ENCODE measurements at places on chromosomes 16 and 17.

GRCh38 chr17:4675791-4676190 lies 28.1 kb downstream of the PELP1 start:
- no peak for DNase-seq

GRCh38 chr17:51346218-51346982 lies 86.1 kb downstream of the UTP18 start:
- DNase-seq: no peak

GRCh38 chr17:13597723-13598347 lies 3.9 kb downstream of the HS3ST3A1 start:
- DNase-seq: no peak

GRCh38 chr17:9313346-9313745 lies 262.3 kb downstream of the STX8 start:
- no peak for DNase-seq

DNA sequence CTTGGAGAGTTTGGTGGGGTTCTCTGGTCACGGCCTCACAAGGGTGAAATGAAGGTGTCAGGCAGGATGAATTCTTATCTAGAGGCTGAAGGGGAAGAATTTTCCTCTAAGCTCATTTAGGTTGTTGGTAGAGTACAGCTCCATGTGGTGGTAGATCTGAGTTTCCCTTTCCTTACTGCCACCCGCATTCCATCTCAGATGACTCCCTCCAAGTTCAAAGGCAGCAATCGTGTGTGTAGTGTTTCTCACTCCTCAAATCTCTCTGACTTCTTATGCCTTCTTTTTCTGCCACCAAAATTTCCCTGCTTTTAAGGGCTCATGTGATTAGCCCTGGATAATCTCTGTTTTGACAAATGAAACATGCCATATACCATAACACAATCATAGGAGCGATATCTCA lies 135.5 kb upstream of the MYOCD start:
- no peak for DNase-seq

DNA sequence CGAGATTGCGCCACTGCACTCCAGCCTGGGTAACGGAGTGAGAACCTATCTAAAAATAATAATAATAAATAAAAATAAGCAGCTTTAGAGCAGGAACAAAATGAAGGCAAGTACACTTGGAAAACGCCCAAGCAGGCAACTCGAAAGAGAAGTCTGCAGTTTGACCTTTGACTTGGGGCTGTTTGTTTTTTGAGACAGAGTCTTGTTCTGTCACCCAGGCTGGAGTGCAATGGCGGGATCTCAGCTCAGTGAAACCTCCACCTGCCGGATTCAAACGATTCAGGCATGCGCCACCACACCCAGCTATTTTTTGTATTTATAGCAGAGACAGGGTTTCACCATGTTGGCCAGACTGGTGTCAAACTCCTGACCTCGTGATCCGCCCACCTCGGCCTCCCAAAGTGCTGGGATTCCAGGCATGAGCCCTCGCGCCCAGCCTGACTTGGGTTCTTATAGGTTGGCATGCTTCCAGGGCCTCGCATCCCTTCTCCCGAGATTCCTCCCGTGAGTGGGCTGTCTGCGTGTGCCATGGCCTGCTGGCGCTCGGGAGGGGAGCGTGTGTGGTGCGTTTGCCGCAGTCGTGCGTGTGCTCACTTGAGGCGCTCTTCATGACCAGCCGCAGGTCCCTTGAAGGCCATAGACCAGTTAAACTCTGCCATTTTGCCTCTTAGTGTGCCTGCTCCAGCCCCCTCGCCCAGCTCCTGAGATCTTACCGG lies 18.4 kb upstream of the UBE2I start:
- no peak for DNase-seq

DNA sequence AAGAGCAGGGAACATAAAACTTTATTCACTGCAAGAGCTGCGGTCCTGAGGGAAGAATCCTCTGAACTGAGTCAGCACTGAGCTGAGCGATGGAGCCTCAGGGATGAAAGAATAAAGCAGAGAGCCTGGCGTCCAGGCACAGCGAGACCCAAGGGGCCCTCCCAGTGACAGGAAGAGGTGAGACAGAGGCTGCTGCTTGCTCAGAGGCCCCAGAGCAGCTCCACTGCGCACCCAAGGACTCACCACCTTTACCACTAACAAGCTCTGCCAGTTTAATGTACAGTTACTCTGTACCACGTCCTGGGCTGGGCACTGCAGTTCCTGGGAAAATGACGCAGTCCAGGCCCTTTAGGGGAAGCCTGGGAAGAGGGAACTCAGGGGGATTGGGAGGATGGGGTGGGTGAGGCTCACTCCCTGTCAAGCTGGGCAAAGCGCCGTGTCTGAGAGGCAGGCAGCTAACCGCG lies 5.6 kb downstream of the GFAP start:
- no peak for DNase-seq

DNA sequence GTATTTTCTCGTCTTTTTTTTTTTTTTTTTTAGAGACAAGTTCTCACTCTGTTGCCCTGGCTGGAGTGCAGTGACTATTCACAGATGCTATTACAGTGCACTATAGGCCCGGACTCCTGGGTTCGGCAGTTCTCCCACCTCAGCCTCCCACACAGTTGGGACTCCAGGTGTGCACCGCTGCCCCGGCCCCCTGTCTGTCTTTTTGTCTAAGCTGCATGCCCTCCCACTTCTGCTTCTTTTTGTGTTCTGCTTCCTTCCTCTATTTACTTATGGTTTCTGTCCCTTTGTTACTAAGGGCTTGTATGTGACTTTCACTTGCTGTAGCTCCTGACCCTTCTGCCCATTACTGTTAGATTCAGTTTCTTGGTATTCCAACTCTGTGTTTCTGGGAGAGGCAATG lies 20.5 kb downstream of the SLC7A6 start:
- DNase-seq: no peak

GRCh38 chr17:68697850-68698361 lies 96.7 kb upstream of the FAM20A start:
- DNase-seq: no peak

DNA sequence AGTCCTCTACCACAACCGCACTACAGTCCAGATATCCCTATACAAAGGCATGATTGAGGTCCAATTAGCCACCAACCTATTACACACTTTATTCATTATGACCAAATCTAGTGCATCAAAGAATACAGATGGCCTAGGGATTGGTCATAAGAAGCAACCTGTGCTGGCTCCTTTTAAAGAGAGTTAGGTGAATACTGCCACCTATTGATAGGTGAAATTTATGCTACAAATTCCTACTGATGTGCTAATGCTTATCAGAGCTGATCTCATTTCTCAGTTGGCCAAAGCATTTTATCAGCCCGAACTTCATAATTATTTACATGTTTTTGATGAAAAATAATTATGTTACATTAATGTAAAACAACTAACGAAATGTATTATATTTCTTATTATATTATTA lies 166.3 kb downstream of the ANKFN1 start:
- no peak for DNase-seq

GRCh38 chr16:58638148-58639036 lies 8.8 kb upstream of the CNOT1 start:
- no peak for DNase-seq

DNA sequence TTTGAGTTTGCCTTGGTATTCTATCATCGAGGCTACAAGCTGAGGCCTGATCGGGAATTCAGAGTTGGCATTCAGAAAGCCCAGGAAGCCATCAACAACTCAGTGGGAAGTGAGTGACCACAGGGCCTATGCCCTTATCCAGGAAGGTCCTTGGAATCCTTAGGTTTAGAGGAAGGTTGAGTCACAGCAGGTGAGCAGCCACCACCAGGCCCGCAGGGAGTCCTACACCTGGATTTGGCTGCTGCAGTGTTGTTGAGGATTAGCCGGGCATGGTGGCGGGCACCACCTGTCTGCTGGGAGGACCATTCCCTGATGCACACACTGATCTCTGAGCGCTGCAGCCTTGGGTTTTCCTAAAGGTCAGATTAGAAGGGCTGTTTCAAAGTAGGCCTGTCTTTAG lies 5.2 kb downstream of the ODAD4 start:
- no peak for DNase-seq

DNA sequence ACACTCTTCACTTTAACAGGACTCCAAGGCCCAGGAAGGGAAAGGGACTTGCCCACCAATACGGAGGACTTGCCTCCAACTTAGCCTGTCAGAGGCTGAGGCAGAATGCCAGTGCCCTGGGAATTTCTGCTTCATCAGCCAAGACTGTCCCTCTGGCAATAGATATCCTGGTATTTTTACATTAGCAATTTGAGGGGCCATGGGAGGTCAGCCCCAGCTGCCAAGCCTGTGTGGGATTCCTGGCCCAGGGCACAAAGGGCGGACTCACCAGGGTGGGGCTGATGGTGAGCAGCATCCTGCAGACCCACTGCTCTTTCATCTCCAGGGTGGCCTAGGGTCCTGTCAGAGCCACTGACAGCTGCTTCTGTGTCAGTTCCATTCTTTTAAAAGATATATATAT lies 78.3 kb upstream of the CIBAR2 start:
- no peak for DNase-seq

GRCh38 chr17:38534498-38534885 lies 71.3 kb downstream of the SRCIN1 start:
- no peak for DNase-seq

DNA sequence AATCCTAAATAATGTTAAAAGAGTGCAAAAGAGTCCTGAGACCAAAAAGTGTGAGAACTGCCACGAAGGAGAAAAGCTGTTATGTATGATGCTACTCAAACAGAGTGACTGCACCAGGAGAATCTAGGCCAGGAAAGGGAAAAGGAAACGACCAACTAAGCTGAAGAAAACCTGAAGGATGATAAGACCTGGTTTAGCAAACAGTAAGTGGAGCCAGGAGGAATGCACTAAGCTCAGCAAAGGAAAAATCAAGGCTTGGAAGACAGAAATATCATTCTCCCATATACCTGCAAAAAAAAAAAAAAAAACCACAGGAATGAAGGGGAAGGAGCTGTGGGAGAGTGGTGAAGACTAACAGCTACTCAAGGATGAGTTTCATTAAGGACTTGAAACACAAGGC lies 21.1 kb downstream of the CMC2 start:
- no peak for DNase-seq

GRCh38 chr17:336110-337021 lies 16.2 kb downstream of the RPH3AL start:
- DNase-seq: no peak

DNA sequence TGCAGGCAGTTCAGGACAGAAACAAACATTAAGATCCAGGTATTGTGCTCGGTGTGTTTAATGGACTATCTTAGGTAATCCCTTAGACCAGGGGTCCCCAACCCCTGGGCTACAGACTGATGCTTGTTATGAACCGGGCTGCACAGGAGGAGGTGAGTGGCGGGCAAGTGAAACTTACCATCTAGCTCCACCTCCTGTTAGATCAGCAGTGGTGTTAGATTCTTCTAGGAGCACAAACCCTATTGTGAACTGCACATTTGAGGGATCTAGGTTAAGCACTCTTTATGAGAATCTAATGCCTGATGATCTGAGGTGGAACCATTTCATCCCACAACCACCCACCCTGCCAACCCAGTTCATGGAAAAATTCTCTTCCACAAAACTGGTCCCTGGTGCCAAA lies 37.8 kb upstream of the ASIC2 start:
- DNase-seq: no peak

DNA sequence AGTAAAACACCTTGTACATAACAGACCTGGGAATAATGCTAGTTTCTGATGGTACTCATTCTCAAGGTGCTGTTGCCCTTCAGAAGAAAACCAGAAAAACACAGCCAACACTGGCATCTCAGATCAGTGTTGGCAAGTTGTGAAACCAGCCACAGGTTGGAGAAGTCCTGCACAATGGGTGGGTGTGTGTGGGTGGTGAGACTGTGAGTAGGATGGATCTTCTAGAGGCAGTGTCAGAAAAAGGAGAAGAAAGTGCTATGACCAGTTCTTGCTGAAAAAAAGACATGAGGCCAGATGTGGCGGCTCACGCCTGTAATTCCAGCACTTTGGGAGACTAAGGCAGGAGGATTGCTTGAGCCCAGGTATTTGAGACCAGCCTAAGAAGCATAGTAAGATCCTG lies 35.2 kb upstream of the SMIM36 start:
- DNase-seq: no peak

GRCh38 chr16:60061396-60061795 lies 1327.3 kb upstream of the GOT2 start:
- no peak for DNase-seq

GRCh38 chr17:58337600-58338453 lies 9.2 kb upstream of the TSPOAP1 start:
- DNase-seq: peak; percentile 74

DNA sequence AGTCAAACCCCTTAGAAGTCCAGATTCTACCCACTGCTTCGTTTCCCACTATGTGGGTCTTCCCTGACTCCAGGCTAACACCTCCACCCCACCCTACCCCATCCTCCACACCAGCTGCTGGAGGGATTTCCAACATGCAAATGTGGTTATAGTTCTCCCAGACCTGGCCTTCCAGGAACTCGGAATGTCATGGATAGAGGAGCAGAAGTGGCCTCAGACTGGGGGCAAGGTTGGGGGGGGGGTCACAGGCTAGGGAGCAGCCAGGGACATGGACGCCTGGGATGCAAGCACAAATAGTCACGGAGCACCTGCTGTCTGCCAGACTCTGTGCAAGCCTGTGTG lies 2.0 kb downstream of the CAMKK1 start:
- DNase-seq: no peak

GRCh38 chr17:41711669-41712400 lies at the start of gene GAST:
Gene GAST (plus strand): TSS chr17:41712331. CDS start chr17:41715437, 3,106 bp downstream.
- no peak for DNase-seq

DNA sequence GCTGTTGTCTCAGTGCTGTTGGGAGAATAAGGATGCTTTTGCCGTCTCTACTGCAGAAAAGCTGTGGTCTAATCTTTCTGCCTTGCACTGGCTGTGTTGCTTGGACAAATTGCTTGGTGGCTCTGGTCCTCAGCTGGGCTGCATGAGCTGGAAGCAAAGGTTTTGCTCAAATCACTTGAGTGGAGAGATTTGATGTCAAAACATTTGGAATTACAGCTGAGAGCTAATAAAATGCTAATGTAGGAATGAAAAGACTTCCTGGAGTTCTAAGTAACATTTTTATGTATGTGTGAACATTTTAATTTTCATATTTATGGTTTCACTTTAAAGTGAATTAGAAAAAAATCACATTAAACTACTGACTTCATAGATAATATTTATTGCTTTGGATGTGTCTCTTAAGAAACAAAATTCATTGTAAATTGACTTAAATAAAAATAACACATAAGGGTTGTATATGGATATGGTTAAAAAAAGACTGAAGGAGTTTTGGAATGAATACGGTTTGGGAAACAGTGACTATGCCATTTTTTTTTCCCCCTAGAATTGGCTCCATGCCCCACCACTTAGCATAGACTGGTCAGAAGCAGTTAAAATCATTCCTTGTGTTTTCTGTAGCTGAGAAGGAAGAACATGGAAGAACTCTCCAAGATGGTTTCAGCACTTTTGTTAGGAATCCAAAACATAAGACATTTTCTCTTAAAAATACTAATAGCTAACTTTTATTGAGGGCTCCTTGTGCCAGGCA lies 39.2 kb upstream of the FAM20A start:
- no peak for DNase-seq

GRCh38 chr16:7218936-7219335 lies 113.7 kb upstream of the RBFOX1 start:
- no peak for DNase-seq
